Activated CD8-positive, alpha-beta T cell treated with anti-CD3 and anti-CD28 coated beads for 36 hours (primary cell): ENCODE measurements at places on chromosomes 5 and 9. TPM values are rescaled to one million over a fixed set of nuclear protein-coding genes. Genes with fewer than 3 reads are reported as not detected.
A peak's percentile ranks its signal among the peaks of the same experiment; 100 is the strongest.

DNA sequence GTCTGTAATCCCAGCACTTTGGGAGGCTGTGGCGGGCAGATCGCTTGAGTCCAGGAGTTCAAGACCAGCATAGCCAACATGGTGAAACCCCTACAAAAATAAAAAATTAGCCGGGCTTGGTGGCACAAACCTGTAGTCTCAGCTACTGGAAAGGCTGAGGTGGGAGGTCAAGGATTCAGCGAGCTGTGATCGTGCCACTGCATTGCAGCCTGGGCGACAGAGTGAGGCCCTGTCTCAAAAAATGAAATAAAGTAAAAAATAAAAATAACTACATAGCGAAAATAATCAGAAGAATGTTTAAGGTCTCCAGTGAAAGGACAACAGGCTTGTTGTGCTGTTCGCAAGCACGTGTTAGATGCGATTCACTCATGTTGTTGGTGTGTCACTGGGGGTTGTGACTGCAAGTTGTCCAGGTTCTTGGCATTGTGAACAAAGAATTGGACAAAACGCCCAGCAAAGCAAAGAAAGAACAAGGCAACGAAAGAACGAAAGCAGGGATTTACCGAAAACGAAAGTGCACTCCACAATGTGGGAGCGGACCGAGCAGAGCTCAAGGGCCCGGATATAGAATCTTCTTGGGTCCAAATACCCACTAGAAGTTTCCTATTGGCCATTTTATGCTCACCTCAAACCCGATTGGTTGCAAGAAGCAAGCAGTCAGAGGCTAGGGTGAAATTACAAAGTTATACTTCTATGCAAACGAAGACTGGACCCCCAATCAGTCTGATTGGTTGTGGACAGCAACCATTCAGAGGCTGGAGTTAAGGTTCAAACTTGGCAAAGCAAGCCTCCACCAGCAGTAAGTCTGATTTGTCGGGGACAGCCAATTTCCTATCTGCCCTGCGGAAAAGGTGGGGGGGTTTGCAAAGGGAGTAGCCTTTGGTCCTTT, 844 bp upstream of the MCCC2 start:
- H3K36me3 ChIP-seq = peaks cover 18% of the 10 kb centered on the region
- H3K27me3 ChIP-seq = no peaks in the 10 kb centered on the region
- peak overlapping the region; percentile 98 for H3K27ac ChIP-seq
- peak overlapping the region; percentile 80 for H3K4me3 ChIP-seq
- H3K4me1 ChIP-seq = peaks cover 34% of the 10 kb centered on the region
- DNase-seq = peak; percentile 22

- no peaks in the 10 kb centered on the region for H3K27me3 ChIP-seq
- no peak overlapping the region for H3K27ac ChIP-seq
These were observed 179.1 kb downstream of the AOPEP start for GRCh38 chr9:94905606-94906005.

DNA sequence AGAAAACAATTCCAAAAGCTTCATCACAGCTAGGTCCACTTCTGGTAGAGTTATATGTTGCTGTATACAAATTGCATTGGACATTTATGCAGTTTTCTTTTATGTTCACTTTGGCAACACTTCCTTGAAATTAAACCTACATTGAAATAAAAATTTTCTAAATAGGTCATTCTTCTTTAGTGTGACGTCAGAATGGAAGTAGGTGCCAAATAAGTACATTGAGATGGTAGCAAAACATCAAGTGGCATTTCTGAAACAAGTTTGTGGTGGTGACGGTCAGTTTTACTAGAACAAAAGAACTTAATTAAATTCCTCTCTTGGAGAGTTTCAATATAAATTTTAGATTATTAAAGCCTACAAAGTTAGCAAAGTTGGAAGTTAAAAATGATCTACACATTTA, 895.1 kb downstream of the CDH9 start:
- H3K27me3 ChIP-seq = no peaks in the 10 kb centered on the region
- no peaks in the 10 kb centered on the region for H3K36me3 ChIP-seq
- no peak overlapping the region for H3K4me3 ChIP-seq
- H3K27ac ChIP-seq = no peak overlapping the region
- no peak for DNase-seq

DNA sequence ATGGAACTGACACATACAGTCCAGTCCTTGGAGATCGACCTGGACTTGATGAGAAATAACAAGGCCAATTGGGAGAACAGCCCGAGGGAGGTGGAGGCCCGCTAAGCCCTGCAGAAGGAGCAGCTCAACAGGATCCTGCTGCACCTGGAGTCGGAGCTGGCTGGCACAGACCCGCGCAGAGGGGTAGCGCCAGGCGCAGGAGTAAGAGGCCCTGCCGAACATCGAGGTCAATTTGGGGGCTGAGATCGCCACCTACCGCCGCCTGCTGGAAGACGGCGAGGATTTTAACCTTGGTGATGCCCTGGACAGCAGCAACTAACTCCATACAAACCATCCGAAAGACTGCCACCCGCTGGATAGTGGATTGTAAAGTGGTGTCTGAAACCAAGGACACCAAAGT, 1610.1 kb upstream of the ACO1 start:
- no peaks in the 10 kb centered on the region for H3K36me3 ChIP-seq
- no peak overlapping the region for H3K4me3 ChIP-seq
- H3K27ac ChIP-seq = no peak overlapping the region
- no peaks in the 10 kb centered on the region for H3K27me3 ChIP-seq
- H3K4me1 ChIP-seq = no peaks in the 10 kb centered on the region

DNA sequence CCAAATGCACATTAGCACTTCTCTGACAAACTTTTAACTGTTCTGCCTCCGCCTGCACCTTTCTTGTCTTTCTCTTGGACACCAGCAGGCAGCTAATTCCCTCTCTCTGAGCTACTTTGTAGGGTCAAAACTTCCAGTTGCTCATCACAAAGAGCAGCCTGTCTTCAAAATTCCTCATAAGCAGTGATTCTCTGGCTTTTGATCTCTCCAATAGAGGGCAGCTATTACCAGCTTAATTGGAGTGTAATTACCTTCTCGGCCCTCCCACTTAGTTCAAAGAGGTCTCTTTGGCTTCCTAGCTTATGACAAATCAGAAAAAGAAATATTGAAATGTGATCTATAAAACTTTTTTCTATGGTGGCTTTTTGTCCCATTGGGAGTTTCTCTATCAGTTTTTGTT, 43.6 kb upstream of the RAD23B start:
- H3K27me3 ChIP-seq = no peaks in the 10 kb centered on the region
- peaks cover 26% of the 10 kb centered on the region for H3K4me1 ChIP-seq
- H3K27ac ChIP-seq = no peak overlapping the region
- no peak overlapping the region for H3K4me3 ChIP-seq

GRCh38 chr5:132000677-132001453, 10.6 kb downstream of the ACSL6 start:
- H3K27ac ChIP-seq = no peak overlapping the region
- H3K27me3 ChIP-seq = no peaks in the 10 kb centered on the region
- peaks cover 42% of the 10 kb centered on the region for H3K4me1 ChIP-seq
- H3K36me3 ChIP-seq = no peaks in the 10 kb centered on the region
- peak; percentile 59 for DNase-seq
- peak overlapping the region; percentile 10 for H3K4me3 ChIP-seq

DNA sequence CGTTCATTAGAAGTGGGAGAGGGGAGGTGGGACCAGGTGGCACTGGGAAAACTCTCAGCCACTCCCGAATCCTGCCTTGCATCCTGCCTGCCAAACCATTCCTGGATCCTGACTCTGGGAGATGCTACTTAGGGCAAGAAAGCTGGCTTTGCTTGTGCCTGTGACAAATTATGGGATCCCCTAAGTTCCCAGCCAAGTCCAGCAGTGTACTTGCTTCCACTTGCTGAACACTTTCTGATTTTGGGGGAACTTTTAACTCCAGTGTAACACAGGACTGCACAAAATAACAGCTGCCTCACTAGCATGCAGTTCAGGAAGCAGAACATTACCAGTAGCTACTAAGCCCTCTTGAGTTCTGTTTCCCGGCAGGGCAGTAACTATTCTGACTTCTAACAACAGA, 12.5 kb upstream of the NKX2-5 start:
- H3K4me1 ChIP-seq = peaks cover 11% of the 10 kb centered on the region
- no peak overlapping the region for H3K4me3 ChIP-seq
- H3K27ac ChIP-seq = no peak overlapping the region
- DNase-seq = no peak
- peaks cover 72% of the 10 kb centered on the region for H3K27me3 ChIP-seq

GRCh38 chr5:143924311-143924978, 112.5 kb downstream of the HMHB1 start:
- H3K27me3 ChIP-seq = no peaks in the 10 kb centered on the region
- H3K36me3 ChIP-seq = no peaks in the 10 kb centered on the region
- H3K4me1 ChIP-seq = peaks cover 2% of the 10 kb centered on the region
- no peak overlapping the region for H3K27ac ChIP-seq
- no peak for DNase-seq

- H3K4me1 ChIP-seq = peaks cover 15% of the 10 kb centered on the region
- peak; percentile 68 for DNase-seq
- H3K27me3 ChIP-seq = no peaks in the 10 kb centered on the region
- no peaks in the 10 kb centered on the region for H3K36me3 ChIP-seq
- no peak overlapping the region for H3K27ac ChIP-seq
These were observed 42.3 kb upstream of the MATR3 start for GRCh38 chr5:139251281-139251687.

GRCh38 chr5:149550594-149551226, 529 bp downstream of the CSNK1A1 start:
- peaks cover 47% of the 10 kb centered on the region for H3K36me3 ChIP-seq
- H3K4me1 ChIP-seq = peaks cover 26% of the 10 kb centered on the region
- H3K27ac ChIP-seq = peak overlapping the region; percentile 99
- DNase-seq = no peak
- no peaks in the 10 kb centered on the region for H3K27me3 ChIP-seq
- H3K4me3 ChIP-seq = peak overlapping the region; percentile 96

GRCh38 chr9:37710046-37710445, 43.6 kb upstream of the TRMT10B start:
- H3K27me3 ChIP-seq = peaks cover 16% of the 10 kb centered on the region
- H3K27ac ChIP-seq = no peak overlapping the region
- DNase-seq = no peak
- no peak overlapping the region for H3K4me3 ChIP-seq
- H3K4me1 ChIP-seq = peaks cover 9% of the 10 kb centered on the region

DNA sequence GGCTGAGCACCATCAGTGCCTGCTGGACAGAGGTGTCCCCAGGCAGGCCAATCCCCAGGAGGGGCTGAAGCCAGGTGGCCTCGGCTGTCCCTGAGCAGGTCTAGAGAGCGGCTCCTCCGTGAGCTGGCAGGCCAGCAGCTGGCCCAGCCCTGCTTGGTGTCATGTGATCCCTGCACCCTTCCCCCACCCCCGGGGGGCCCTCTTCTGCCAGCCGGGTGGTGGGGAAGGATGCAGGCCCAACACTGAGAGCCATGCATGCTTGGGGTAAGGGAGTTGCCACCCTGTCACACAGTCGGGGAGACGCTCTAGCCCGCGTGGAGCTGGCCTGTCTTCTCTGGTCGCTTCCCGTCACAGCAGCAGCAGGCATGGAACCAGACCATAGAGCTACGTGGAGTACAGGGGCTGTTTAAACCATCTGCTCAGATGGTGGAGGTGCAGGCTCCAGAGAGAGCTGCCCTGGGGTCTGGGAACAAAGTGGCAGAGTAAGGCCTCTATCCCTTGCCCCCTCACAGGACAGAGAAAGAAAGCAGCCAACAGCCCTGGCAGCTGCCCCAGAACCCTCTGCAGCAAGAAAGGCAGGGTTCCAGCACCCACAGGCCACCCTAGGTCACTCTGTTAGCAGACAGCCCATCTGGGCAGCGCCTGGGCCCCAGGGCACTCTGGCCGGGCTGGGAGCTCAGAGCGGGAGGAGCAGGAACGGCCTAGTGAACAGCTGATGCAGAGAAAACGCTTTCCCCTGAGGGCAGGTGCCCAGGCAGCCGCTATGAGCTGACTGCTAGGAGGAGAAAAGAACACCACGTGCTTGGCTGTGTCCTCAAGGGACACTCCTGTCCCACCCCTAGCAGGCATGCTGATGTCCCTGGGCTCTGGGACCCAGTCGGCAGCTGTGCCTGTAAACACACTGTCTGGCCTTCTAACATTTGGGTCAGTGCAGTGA, 6.8 kb downstream of the RALGDS start:
- peaks cover 21% of the 10 kb centered on the region for H3K36me3 ChIP-seq
- no peaks in the 10 kb centered on the region for H3K27me3 ChIP-seq
- no peak overlapping the region for H3K4me3 ChIP-seq

Gene GDA
- not detected for total RNA-seq

Gene CTXN3
- total RNA-seq = not detected

Gene DNAH5
- total RNA-seq = not detected

Gene ADRA1B
- total RNA-seq = not detected
